ENCODE measurements at places on chromosomes 2 and 18. TPM values are rescaled to one million over a fixed set of nuclear protein-coding genes. Genes with fewer than 3 reads are reported as not detected.

GRCh38 chr2:184620367-184620766 lies 22.0 kb downstream of the ZNF804A start:
- DNase-seq = peak; percentile 6
- no peak overlapping the region for H3K27ac ChIP-seq
- H3K27me3 ChIP-seq = no peaks in the 10 kb centered on the region
- H3K36me3 ChIP-seq = no peaks in the 10 kb centered on the region

DNA sequence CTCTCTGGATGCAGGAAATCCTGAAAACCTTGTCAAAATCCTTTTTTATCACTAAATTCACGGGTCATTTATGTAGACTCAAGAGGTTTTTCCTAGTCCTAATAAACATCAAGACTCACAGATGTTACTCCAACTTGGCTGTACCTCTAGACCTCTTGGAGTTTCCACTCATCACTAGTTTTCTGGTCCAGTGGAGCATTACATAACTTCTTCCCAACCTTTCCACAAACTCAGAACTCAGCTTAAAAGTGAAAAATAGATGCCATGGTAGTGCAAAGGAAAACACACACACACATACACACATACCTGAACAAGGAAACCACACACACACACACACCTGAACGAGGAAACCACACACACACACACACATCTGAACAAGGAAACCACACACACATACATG lies 807.2 kb downstream of the LRP1B start:
- no peaks in the 10 kb centered on the region for H3K4me1 ChIP-seq
- H3K27me3 ChIP-seq = no peaks in the 10 kb centered on the region
- H3K36me3 ChIP-seq = no peaks in the 10 kb centered on the region

DNA sequence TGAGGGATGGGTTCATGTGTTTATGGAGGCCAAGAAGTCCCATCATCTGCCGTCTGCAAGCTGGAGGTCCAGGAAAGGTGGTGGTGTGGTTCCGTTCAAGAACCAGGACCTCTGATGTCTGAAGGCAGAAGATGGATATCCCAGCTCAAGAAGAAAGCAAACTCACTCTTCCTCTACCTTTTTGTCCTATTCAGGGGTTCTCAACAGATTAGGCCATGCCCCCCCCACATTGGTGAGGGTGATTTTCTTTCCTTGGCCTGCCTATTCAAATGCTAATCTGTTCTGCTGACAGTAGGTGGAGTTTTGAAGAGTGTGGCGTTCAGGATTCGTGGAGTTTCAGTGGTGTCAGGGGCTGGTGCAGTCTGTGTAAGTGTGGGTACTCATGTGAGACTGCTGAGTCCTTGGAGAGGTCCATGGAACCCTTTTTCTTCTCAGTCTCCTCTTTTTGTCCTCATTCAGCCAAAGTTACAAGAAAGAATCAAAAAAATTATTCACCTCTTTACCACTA lies 5.9 kb downstream of the MSL3B start:
- H3K27me3 ChIP-seq = no peaks in the 10 kb centered on the region
- H3K36me3 ChIP-seq = peaks cover 4% of the 10 kb centered on the region
- no peak overlapping the region for H3K4me3 ChIP-seq
- DNase-seq = no peak
- no peak overlapping the region for H3K27ac ChIP-seq

- no peaks in the 10 kb centered on the region for H3K36me3 ChIP-seq
- H3K4me3 ChIP-seq = no peak overlapping the region
- H3K27me3 ChIP-seq = no peaks in the 10 kb centered on the region
- peaks cover 7% of the 10 kb centered on the region for H3K4me1 ChIP-seq
- no peak for DNase-seq
Observed at GRCh38 chr18:75474332-75474731, 46.8 kb upstream of the SMIM21 start.

DNA sequence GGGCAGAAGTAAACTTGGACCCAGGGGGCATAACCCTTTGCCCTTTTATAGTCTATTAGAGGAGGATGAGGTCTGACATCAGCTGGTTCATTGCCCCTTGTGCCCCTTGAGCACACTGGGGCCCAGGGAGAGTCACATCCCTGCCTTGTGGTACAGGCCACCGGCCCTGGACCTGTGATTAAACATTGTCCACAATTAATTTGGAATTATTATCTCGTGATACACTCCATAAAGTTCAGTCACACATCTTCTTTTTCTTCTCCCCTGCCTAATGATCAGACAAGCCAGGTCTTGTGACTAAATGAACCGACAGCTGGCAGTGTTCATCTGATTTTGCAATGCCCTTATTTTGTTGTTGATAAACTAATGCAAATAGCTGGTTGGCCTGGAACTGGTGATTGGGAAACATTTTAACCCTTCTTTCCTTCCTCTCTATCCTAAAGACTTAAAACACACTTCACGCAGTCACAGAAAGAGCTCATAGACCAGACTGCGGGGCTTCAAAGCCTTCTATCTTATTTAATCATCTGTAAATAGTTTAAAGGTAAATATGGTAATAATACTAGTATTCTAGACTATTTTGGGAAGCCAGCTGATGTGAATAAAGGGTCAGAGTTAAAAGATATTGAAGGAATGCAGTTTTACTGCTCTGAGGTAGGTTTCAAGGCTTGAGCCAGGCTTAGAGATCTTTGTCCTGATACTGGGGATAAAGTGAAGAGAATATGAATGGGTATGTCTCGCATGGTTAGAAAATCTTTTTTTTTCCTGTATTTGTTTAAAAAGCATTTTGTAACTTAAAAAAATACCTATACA lies 13.4 kb downstream of the IL1R1 start:
- H3K4me3 ChIP-seq = no peak overlapping the region
- peak; percentile 69 for DNase-seq
- H3K27ac ChIP-seq = peak overlapping the region; percentile 92
- no peaks in the 10 kb centered on the region for H3K27me3 ChIP-seq
- peaks cover 58% of the 10 kb centered on the region for H3K36me3 ChIP-seq

- no peak overlapping the region for H3K4me3 ChIP-seq
- no peaks in the 10 kb centered on the region for H3K4me1 ChIP-seq
- H3K27ac ChIP-seq = no peak overlapping the region
- H3K27me3 ChIP-seq = peaks cover 13% of the 10 kb centered on the region
Observed at GRCh38 chr2:112941753-112942653, 31.0 kb downstream of the IL37 start.

Gene NAT8
- not detected for total RNA-seq

- no peaks in the 10 kb centered on the region for H3K27me3 ChIP-seq
- H3K4me3 ChIP-seq = no peak overlapping the region
- H3K4me1 ChIP-seq = no peaks in the 10 kb centered on the region
- DNase-seq = peak; percentile 37
Observed at GRCh38 chr2:197072533-197072932, 146.0 kb upstream of the PGAP1 start.

- no peaks in the 10 kb centered on the region for H3K4me1 ChIP-seq
- no peak for DNase-seq
- no peak overlapping the region for H3K4me3 ChIP-seq
- H3K27me3 ChIP-seq = no peaks in the 10 kb centered on the region
- H3K36me3 ChIP-seq = no peaks in the 10 kb centered on the region
Observed at GRCh38 chr2:180934911-180935310, 45.5 kb upstream of the UBE2E3 start.

Gene MDH1
- total RNA-seq = 248 TPM

DNA sequence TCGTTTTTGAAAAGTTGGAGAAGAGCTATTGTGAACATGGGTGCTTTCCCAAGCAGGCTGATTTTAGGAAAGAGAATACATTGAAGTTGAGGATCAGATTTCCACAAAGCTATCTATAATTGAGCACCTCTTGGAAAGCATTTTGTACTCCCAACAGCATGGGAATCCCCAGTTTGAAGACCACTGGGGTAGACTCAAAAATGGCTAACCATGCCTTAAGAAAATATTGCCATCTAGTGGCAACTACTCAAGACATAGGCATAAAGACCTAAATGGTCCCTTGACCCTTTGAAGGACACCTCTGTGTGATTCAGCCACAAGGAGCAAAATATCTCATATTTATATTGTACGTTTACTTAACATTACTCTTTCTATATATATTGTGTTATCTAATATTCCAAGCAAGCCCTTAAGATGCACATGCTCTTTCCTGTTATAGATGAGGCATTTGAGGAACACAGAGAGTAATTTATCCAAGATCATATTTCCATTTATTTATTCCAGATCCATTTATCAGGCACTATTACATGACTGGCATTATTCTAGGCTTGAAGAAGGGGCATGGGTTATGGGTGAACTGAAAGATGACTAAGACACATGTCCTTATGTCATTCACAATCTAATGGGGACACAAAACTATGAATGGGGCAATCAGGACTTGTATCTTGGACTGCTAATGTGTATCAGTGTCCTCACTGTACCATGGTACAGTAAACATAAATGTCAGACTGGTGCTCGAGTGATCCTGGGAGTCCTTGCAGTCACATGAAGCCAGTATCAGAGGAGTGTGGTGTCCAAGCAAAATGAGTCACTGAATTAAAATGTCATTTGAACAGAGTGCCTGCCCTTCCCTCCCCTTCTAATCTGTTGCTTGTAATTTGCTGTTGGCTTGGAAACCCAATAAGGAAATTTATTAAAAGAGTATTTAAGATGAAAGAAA lies 121.0 kb upstream of the XPO1 start:
- DNase-seq = peak; percentile 61
- no peaks in the 10 kb centered on the region for H3K27me3 ChIP-seq
- no peak overlapping the region for H3K27ac ChIP-seq

- no peak overlapping the region for H3K27ac ChIP-seq
- no peak for DNase-seq
- H3K4me3 ChIP-seq = no peak overlapping the region
- no peaks in the 10 kb centered on the region for H3K36me3 ChIP-seq
Observed at GRCh38 chr2:102025583-102026267, 34.0 kb downstream of the IL1R2 start.

Gene IL36A
- not detected for total RNA-seq

GRCh38 chr2:200329384-200329783 lies 22.9 kb downstream of the SPATS2L start:
- no peaks in the 10 kb centered on the region for H3K27me3 ChIP-seq
- no peak for DNase-seq
- peaks cover 23% of the 10 kb centered on the region for H3K36me3 ChIP-seq
- no peak overlapping the region for H3K4me3 ChIP-seq

Gene ALKAL2
- total RNA-seq = not detected

DNA sequence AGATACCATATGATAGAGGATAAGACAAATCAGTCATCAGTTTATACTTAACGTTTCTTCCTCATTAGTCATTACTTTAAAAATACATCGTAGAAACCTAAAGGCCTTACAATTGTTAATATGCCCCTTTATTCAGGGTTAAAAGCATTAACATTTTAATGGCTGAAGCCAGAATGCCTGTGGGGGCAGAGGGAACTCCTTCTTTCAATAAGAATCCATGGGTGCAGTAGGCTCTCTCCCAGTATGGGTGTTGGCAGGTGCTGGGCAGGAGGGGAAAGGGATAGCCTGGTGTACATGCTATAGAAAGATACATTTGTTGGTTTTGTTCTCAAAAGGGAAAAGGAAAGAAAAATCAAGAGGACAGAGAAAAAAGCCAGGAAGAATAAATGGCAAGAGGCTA lies 1035.7 kb upstream of the POU3F3 start:
- H3K4me3 ChIP-seq = no peak overlapping the region
- H3K27ac ChIP-seq = no peak overlapping the region
- DNase-seq = no peak
- H3K27me3 ChIP-seq = no peaks in the 10 kb centered on the region
- H3K36me3 ChIP-seq = no peaks in the 10 kb centered on the region

Measured in IMR-90 (cell line).